ENCODE measurements at places on chromosomes 16 and 17.

GRCh38 chr17:50771991-50772785, 4.9 kb upstream of the ANKRD40CL start:
- no peak for DNase-seq

DNA sequence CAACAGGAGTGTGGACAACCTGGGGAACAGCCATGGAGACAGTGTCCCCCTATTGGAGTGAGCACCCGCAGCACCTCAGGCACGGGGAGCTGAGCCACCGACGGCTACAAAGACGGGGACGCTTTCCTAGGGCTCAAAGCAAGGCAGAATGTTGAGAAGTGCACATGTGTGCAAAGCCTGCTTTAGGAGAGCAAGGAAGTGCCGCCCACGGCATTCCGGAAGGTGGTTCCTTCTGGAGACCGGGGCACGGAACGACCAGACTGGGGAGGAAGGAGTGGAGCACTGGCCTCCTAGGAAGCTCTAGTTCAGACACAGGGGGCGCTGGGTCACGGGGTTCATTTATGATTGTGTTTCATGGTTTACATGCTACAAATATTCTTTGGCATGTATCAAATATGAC, 52.2 kb downstream of the TBC1D16 start:
- no peak for DNase-seq

- DNase-seq, result no peak
These were observed 31.3 kb upstream of the MLKL start for GRCh38 chr16:74731853-74732477.

- no peak for DNase-seq
These were observed 165.9 kb upstream of the CHMP6 start for GRCh38 chr17:80825471-80826345.

DNA sequence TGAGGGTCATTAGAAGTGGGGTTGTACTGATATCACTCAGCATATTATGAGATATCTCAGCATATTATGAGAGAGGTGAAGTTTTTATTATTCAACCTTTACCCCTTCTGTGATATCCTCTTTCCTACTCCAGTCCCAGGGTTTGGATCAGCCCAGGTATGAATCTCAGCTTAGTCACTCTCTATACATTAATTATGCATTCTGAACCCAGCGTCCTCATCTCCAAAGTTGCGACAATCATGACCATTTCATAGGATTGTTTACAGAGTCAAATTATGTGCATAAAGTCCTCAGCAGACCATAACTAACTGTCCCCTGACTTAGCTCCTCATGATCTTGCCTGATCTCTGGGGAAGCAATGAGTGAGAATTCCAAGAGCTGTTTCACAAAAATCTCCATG, 20.5 kb upstream of the BLMH start:
- no peak for DNase-seq

GRCh38 chr17:29256735-29257466, 10.2 kb downstream of the CRYBA1 start:
- no peak for DNase-seq

DNA sequence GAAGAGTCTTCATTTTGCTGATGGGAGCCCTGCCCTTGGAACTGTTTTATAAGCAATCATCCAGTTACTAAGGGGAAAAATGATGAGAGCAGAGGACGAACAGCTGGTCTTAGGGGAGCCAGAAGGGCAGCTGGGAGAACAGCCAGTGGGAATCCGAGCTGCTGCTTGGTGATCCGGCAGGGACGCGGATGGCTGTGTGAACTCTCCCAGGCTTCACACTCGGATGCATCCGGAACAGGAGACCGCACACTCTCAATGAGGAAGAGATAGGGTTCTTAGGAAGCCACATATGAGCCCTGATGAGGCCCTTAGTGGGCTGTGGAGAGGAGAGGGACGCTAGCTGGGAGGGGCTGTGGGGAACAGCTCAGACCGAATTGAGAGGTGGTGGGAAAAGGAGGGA, 5.0 kb upstream of the CACNG5 start:
- DNase-seq, result no peak

GRCh38 chr17:46738544-46738943, 79.9 kb downstream of the WNT3 start:
- DNase-seq, result no peak

DNA sequence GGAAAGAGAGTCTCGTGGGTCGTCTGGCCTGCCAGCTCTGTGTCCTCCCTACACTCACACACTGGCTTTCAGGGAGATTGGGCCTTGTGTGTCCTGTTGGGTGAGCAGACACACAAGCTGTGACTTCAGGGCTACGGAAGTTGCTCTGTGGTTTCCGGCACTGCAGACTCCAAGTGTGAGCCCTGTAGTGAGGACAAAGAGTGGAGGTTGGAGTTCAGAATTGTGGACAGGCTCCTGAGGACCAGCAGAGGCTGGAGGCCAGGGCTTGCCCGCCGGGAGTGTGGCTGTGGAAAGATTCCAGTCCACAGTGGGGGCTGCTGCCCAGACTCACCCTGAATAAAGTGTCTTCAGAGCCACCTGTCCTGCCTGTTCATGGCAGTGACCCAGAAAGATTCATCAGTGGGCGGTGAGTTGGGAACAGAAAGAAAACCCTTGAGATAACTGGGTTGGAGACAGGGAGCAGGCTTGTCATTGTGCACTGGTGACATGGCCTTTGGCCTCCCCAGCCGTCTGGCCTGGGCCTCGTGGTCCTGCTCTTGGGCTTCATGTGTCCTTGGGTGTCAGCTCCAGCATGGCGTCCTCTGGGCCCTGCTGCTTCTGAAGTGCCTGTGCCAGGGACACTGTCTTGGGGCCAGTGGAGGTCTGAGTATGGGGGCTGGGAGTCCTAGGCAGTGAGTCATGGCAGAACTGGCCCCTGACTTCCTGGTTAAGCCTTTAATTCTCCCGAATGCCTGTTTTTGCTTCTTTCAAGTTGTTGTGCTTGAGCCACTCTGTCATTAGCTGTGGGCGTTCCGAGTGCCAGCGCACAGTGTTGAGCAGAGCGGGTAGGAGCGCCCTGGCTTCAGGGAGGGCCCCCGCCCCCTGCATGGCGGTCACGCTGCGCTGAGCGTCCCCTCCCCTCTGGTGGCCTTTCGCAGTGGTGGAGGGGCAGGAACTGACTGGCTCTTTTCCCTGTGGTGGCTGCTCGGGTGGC, 19.9 kb upstream of the ZNF750 start:
- peak; percentile 60 for DNase-seq

DNA sequence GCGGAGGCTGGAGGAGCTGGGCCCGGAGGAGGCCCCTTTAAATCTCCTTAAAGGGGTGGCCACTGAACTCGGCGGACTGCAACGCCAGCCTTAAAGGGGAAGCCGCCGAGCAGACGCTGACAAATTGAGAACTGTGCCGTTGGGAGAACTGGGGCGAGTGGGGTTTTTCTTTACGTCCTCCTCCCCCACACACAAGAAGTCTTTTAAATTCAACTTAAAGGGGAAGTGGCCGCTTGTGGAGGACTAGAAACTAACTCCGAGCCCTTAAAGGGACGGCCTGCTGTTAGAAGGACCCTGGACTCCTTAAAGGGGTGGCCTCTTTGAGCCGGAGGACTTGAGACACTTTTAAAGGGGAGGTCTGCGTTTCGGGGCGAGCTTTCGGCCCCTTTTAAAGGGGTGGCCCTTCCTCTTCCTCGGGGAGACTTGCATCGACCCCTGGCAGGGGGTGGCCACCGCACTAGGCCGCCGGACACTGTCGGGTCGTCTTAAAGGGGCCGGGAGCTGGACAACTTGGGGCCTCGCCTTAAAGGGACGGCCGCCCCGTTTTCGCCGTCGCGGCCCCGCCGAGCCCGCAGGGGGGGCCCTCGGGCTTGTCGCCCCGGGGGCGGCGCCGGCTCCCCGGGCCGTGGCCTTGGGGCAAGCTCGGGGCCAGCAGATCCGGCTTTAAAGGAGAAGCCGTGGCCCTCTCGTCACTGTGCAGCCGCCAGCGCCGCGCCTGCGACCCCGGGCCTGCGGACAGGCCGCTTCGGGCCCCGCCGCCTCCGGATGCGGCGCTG, 688 bp downstream of the FBRS start:
- no peak for DNase-seq

DNA sequence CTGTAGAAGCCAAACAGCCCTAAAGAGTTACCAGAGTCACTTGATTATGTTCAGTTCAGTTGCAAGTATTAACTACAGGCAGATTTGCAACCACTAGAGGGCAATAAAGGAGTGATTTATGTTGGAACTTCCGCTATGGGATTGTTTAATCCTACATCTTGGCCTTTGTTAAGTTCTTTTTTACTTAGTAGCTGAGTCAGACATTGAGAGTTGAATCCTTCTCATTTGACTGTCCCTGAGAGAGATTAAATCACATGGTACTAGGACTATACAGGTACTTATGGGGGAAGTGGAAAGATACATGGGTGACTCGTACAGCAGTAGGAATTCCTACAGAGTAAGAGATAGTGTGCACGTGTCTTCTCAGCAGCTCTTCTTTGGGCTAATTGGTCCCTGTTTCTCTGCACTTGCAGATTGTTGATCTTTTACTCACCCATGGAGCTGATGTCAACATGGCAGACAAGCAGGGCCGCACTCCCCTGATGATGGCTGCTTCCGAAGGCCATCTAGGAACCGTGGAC, 40.3 kb downstream of the CYB561 start:
- DNase-seq, result no peak

- DNase-seq, result no peak
These were observed 93.8 kb downstream of the PGS1 start for GRCh38 chr17:78472035-78472905.

GRCh38 chr17:19579867-19580565, 46.4 kb downstream of the SLC47A1 start:
- DNase-seq, result no peak

DNA sequence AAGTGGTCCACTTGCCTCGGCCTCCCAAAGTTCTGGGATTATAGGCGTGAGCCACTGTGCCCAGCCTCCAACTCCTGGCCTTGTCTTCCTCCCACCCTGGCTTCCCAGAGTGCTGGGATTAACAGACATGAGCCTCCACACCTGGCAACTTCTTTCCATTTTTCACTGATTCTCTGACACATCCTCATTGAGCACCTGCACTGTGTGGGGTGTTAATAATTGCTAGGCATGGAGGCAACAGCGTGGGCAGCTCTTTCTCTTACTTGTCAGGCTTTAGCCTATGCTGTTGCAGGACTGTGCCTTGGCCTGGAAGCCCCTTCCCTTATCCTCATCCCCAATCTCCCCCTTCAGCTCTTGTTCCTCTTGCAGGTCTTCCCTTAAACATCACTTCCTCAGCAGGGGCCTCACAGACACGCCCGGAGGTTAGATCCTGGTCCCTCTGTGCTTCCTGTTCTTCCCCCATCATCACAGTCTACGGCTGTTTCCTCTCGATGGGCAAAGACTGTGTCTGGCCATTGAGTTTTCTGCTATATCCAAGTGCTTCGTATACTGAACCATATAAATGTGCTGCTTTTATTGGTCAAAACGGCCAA, 7.9 kb downstream of the QPRT start:
- no peak for DNase-seq

- no peak for DNase-seq
These were observed 48.8 kb upstream of the CCL1 start for GRCh38 chr17:34411646-34412421.

DNA sequence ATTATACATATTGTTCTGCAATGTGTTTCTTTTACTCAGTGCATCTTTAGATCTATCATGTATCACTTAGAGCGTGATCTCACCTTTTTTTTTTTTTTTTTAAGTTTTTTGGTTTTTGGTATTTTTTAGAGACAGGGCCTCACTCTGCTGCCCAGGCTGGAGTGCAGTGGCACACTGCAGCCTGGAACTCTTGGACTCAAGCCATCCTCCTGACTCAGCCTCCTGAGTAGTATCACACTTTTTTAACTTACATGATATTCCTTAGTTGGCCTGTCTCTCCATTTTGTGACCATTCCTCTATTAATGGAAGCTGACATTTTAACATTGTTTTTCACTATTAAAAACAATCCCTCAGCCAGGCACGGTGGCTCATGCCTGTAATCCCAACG, 4.7 kb upstream of the MPO start:
- no peak for DNase-seq

GRCh38 chr17:61862105-61862574, 1.2 kb downstream of the BRIP1 start:
- DNase-seq, result no peak

DNA sequence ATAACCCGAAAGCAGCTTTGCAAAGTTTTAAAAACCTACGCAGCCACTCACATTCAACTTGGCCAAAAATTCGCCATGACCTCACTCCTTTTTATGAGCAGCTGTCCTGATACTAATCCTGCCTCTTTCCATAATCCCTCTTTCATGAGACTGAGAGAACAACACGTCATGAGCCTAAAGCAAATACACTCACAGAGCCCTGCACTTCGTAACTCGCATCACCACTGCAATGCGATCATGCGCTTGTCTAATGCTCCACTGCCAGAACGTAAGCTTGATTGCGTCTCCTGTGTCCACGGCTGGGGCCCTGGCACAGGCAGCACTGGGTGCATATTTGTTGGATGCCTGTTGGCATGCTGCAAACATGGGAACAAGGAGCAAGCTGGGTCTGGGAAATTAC, 36.2 kb downstream of the CDRT4 start:
- DNase-seq, result no peak

DNA sequence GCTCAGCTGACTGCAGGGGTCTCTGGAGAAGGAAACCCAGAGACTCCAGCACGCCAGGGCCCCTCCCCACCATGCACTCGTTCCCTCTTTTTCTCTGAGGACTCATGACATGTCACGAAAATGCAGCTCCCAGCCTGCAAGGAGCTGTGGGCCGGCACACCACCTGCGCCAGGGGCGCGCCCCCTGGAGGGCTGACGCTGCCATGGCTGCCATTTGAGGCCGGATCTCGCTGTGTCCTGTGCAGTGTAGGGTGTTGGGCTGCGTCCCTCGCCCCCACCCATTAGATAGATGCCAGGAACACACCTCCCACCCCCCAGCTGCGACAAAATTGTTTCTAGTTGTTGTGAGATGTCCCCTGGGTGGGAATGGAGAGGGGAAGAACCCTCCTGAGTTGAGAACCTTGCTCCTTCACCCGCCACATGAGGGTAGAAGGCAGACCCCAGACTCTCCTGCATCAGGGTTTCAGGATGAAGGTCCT, 8.2 kb downstream of the SYNGR2 start:
- DNase-seq, result peak; percentile 77

GRCh38 chr16:19375561-19376158, 42.0 kb upstream of the TMC5 start:
- DNase-seq, result peak; percentile 10

DNA sequence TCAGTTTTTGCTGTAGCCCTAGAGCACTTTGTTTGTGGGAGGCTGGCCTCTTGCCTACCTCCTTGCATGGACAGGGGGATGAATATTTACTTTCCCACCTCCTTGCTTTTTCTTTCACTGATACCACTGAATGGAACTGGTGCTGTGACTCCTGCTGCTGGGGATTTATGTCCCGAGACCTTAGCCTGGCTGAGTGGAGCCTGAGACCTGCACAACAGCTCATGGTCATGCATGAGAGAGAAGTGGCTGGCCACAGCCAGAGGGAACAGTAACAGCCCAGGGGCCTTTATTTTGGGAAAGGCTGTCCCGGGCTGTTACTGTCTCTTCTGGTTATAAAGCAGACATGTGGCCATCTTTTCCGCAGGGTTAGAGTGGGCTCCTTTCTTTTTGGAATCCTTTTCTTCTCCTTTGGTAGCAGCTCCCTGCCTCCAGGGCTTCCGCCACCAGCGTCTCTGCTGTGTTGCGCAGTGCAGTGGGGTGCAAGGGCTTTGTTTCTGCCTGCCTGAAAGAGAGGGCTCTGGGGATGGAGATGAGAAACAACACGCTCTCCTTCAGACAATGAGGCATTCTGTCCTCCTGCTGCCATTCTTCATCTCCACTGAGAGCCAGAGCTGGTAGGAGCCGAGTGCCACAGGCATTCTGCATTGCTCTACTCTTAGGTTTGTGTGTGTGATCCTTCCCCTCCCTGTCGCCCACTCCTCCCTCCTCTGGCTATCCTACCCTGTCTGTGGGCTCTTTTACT, 14.5 kb downstream of the SNX11 start:
- no peak for DNase-seq

All from activated T-cell treated with anti-CD3 and anti-CD28 coated beads for 48 hours (primary cell).